Stimulated activated CD4-positive, alpha-beta T cell treated with anti-CD3 and anti-CD28 coated beads, Interleukin-4, amount 100 ng/mL, for 4 hours (primary cell): ENCODE measurements at places on chromosomes 12 and 14.

DNA sequence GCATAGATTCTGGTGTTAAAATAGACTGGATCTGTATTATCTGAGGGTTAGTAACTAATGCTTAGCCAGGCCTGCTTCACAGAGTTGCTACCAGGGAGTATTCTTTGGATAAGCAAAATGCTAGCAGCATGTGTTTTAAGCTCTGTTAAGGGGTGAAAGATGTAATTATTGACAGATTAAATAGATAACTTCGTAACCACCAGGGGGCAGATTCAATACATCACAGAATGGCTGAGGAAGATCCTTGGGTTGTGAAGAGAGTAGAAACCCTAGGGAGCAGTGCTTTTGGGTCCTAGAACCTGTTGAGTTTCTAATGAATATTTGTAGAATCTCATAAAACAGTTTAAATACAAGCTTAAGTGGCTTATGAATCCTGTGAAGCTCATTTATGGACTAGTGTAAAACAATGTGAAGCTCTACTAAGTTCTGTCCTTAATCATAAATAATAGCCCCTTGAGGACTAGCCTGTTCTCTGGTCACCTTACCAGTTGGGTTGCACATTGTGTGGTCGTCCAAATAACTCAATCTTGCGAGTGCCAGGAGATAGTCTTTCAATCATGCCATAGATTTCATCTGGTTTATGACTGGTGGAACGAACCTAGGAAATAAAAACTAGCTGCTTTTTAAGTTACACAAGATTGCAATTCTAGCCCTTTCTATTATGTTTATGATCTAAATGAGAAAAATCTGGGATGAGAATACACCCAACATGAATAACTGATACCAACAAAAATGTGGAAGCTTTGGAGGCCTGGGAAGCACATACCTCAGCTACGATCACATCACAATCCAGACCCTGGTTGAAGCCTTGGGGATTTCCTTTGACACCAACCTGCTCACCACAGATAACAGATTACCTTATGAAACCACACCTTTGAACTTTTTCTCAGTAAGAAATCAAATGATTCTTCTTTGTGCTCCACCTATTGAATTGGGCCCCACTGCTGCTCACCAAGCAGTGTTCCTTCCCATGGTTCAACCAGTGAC, 12.3 kb downstream of the METTL3 start:
- DNase-seq = no peak

DNA sequence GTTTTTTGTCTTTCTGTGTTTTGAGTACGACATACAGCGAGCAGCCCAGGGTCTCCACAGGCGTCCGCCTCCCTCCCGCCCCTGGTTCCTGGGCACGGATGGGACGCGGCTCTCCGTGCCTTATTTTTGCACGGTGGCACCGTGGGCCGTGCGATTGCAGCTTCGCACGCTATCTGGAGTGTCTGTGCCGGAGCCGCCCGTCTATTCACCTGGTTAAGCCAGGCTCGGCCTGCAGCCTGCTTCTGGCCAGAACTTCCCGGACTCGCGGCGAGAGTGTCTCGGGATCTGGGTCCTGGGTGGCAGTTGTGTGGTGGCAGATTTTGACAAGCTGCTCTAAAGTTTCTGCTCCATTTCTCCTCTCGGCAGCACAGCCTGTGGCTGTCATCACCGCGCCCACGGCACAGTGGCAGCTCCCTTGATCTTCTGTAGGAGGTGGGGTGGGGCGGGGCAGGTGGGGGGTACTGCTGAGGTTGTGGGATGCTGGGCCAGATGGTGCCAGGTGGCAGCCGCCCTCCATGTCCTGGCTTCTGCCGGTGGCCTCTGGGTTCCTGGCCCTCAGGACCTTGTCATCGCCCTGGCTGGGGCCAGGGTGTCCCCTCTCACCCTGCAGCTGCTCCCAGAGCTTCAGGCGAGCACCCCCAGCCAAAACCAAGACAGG, 2.9 kb downstream of the MMP17 start:
- peak; percentile 56 for DNase-seq

GRCh38 chr14:96793547-96793946, 3.6 kb upstream of the VRK1 start:
- DNase-seq = no peak

DNA sequence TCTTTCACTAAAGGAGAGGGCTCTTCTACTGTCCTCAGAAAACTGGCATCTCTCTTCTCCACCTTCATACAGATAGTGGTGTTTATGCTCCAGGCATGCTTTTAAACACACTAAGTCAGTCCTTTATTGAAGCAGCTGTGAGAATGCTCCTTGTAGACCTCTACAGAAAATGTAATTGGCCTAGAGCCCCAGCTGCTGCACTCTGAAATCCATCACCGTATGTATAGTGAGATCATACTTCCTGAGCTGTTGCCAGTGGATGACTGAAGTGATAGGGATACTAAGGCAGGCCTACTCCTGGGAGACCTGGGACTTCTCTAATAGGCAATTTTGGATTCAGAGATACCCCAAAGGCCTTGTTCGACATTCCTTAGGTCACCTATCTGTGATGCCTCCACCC, 535.4 kb downstream of the RPS29 start:
- DNase-seq = no peak

DNA sequence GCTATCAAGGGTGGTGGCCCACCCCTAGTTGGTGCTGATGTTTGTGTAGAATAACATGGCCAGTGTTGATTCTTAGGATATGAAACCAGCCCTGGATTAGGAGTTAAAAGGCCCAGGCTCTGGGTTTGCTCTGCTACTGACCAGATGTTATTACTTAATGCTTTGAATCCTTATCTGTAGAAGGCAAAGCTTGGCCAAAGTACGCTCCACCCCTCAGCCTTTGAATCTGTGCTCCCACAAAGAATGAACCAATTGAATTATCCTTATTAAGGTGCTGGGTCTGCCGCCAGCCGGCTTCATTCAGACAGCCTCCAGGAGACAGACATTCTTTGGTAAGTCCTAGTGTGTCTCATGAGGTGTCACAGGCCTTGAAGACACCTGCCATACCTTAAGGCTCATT, 41.8 kb downstream of the AKAP3 start:
- no peak for DNase-seq

DNA sequence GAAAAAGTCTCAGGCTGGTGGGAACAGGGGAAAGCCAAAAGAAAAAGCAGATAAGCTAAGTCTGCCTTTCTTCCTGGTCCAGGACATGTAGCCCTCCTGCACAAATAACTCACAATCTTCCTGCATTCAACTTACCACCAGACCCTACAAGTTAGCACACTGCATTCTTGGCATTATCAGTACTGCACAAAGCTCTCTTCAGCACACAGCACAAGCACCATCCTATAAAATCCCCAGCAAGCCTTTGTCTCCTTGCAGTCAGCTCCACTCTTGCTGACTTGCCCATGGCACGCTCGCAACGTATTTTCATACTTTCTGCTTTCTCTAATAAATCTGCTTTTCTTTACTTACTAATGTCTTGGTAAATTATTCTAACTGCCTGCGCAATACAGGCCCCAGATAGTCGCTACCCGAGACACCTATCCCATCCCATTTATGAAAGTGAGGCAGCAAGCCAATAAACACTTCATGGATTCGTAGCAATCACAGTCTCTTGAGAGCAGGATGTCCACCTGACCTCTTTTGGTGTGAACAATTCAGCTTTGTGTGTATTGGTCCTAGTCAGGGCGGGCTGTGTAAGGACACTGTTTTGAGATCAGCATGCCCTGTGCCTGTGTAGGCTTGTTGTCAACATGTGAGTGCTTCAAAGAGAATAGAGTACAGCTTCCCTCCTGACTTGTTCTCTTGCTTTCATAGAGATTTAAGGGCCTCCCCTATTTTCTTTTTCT, 49.0 kb downstream of the TMEM117 start:
- no peak for DNase-seq

GRCh38 chr12:70646850-70647249, 9.6 kb upstream of the PTPRB start:
- DNase-seq = no peak

DNA sequence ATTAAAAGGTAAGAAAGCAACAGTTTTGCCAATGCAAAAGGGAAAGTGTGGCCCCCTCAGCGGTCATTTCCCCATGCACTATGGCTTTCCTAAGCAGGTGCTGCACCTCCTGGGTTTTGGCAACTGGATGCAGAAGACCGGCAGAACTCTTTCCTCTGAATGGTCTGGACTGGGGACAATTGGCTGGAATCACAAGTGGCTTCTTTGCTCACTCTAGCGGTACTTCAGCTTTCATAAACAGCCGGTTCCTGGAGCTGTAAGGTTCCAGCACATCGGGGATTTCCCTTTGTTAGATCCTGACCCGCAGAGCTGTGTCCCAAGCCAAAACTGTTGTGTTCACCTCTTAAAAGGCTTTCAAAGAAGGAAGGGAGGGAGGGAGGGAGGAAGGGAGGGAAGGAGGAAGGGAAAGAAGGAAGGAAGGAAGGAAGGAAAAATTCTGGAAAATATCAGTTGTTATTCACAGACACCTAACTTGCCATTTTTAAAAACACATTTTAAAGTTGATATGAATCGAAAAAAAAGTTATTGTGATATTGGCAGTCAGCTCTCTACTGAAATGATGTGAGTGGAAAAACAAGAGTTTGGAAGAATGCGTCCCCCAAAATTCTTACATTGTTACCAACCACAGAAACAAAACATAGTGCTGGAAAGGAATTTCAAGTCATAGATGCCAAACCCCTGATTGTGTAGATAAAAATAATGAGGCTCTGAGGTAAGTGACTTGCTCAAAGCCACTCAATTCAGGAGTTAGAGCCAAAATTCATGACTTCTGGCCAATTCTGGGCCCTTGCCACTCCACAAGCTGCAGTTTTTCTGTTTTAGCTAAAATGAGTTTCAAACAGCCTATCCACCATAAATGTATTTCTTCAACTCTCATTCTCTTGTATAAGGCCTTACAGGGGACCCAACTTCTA, 220.6 kb upstream of the HMGA2 start:
- DNase-seq = no peak

- no peak for DNase-seq
Observed at GRCh38 chr14:61231810-61232209, 49.3 kb downstream of the TMEM30B start.

DNA sequence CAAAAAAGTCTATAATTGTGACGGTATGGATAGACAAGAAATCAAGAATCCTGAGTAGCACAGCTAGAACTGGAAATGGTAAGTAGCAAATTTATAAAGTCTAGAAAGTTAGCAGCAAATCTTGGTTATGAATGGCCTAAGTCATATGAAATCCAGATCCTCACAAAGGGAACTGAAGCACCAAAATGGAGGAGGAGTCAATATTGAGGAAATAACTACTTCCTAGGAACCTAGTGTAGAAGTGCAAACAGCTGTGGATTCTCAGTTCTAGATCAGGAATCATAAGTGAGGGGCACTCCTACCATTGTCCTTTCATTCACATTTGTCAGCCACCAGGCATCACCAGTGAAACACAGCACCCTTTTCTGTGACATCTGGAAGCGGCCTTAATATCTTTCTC, 202.2 kb upstream of the DCN start:
- DNase-seq = no peak

DNA sequence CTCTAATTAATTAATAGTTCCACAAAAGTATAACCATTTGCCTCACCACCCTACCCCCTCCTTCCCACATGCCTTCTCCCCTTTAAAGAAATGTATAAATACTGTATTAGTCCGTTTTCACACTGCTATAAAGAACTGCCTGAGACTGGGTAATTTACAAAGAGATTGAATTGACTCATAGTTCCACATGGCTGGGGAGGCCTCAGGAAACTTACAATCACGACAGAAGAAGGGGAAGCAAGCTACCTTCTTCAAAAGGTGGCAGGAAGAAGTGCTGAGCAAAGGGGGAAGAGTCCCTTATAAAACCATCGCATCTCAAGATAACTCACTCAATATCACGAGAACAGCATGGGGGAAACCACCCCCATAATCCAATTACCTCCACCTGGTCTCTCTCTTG, 8.2 kb upstream of the RESF1 start:
- DNase-seq = peak; percentile 9

- DNase-seq = no peak
Observed at GRCh38 chr12:94167756-94168416, 19.5 kb downstream of the PLXNC1 start.
